ENCODE measurements at places on chromosomes 3 and 15.

GRCh38 chr15:47188758-47189507 is 528.4 kb upstream of the SEMA6D start:
- no peak for DNase-seq

DNA sequence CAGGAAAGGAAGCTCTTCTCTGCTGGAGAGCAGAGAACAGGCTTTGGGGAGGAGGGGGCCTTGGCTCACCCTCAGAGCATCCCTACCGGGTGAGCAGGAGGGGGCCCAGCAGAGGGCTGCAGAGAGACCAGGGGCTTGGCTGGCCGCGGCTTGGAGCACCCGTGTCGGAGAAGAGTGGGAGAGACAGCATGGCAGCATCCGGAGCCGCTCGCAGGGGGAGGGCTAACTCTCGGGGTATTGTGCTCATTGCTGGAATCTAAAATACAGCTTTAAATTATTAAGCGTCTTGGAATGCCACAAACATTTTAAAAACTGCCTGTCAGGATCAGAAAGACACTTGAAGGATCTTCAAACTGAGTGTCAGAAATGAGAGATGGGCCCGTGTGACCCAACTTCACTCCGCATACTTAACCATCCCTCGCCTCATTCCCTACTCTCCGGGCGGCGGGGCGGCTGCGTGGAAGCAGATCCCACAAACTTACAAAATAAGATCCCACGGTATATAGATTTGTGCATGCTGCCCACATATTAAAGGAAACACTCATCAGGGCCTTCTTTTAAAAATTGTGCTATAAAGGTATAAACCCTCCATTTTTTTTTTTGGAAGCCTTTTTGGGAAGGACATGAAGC is 53.9 kb downstream of the EIF4E3 start:
- no peak for DNase-seq

- DNase-seq: no peak
These were observed 274.5 kb upstream of the AZI2 start for GRCh38 chr3:28623106-28623505.

- no peak for DNase-seq
These were observed 1268.1 kb downstream of the OTOL1 start for GRCh38 chr3:162764808-162765071.

GRCh38 chr3:78314327-78314726 is 1274.4 kb downstream of the ROBO2 start:
- DNase-seq: no peak

DNA sequence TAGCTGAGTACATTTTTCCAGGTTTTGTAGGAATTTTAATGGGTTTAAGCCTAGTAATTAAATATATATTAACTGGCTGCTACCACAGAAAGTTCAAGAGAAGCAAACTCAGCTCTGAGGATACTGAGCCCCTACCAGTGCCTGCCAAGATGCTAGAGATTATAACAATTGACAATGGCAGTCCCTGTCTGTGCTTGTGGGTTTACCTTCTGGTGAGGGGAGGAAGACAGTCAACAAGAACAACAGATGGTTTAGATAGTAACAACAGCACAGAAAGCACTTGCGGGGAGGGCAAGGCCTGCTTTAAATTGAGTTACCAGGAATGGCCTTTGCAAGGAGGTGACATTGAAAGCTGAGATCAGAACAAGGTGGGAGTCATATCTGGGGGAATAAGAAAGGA is 56.6 kb upstream of the ARHGEF3 start:
- no peak for DNase-seq

- no peak for DNase-seq
These were observed 17.1 kb downstream of the TJP1 start for GRCh38 chr15:29805043-29805707.

DNA sequence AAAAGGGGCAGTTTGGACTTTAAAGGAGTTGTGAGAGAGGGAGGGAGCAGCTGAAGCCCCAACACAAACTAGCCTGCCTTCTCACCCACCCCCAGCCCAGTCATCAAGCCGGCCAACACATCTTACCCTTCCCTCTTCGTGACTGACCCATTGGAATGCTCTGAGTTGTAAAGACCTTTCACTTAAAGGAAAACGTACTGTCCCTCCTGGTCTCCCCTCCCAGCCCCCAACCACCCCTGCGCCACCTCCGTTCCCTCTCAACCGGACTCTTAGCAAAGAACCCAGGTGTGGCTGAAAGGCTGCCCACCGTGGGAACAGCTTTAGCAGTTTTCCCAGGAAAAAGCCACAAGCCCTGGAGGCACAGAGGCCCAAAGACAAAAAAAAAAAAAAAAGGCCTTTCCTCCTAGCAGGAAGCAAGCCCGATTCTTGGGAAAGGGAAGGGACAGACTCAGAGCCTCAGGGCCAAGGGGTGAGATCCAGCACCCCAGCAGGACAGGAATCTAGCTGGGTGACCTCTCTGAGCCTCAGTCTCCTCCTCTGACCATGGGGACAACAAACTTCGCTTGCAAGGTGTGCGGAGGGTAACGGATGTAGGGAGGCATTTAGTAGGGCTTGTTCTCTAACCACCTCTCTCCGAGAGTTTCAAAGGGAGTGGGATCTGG is 2.4 kb downstream of the CYP11A1 start:
- no peak for DNase-seq

GRCh38 chr3:46954178-46954577 is 22.4 kb downstream of the CCDC12 start:
- no peak for DNase-seq

GRCh38 chr3:133038731-133039375 is 662 bp downstream of the TMEM108 start:
- no peak for DNase-seq

DNA sequence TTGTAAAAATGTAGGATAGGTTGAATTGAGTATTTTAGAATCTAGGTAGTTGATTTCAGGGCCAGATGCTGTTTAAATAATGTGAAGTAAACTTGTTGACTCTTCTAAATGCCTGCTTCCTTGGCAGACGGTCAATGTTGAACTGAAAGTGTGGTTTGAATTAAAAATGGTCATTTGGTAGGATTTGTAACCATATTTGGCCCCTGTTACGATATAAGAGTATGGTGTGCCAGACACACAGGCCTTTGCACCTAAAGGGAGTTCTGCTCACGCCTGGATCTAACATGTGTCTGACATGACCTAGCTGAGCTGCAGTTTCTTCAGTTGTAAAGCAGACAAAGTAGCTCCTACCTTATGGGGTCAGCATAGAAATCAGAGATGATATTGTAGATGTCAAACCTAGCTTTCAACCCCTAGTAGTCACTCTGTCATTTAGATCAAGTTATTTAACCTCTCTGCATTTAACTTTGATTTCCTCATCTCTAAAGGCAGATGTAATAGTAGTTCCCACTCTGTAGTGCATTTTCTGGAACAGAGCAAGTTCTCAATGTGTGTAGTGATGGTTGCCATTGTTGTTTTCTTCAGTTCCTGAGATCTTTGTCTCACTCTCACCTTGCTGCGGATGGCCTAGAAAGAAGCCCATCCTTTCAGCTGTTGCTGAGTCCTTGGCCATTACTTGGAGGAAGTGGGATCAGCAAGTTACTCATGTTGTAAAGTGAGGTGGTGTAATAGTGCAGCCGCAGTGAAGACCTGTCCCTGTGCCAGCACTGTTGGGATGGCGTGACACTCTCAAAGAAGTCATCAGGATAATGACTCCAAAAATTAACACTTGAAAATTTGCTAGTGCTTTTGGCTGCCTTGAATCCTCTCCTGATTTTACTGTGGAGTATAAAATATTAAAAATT is 90.2 kb downstream of the GHSR start:
- DNase-seq: no peak

- DNase-seq: no peak
These were observed 5.2 kb upstream of the RAB43 start for GRCh38 chr3:129126726-129127280.

GRCh38 chr3:58175437-58176184 is 35.2 kb downstream of the DNASE1L3 start:
- no peak for DNase-seq

GRCh38 chr3:11989383-11990038 is 14.7 kb upstream of the SYN2 start:
- no peak for DNase-seq

DNA sequence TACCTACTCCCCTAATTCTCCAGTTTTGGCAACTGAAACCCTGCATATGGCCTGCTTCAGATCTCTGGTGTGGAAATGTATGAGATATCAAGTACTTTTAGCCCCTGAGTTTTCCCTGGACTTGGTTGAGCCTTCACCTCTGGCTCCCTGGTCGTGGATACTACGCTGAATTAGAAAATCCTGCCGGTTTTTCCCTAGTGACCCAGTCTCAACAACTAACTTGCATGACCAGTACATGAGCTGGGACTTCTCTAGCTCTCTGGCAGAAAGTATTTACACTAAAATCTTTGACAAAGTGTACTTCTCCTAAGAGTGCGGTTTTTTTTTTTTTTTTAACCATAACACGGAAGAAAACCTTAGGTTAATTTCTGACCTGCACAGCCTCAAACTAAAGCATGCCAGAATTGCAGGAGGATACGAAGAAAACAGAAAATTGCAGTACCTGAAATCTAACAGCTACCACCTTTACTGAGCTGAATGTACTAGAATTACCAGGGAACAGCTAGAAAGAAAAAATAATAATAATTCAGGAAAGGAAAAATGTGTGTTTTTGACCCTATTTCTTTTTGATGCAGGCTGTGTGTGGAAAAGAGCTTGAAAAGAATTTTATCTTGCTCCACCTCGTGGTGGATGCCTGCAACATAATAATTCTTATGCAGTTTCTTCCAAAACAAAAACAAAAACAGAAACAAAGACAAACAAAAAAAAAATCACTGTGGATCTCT is 165.6 kb downstream of the GMNC start:
- no peak for DNase-seq

GRCh38 chr15:73845507-73845906 is 27.9 kb upstream of the TBC1D21 start:
- no peak for DNase-seq

- DNase-seq: no peak
These were observed 48.5 kb downstream of the RGMA start for GRCh38 chr15:93040288-93041158.

DNA sequence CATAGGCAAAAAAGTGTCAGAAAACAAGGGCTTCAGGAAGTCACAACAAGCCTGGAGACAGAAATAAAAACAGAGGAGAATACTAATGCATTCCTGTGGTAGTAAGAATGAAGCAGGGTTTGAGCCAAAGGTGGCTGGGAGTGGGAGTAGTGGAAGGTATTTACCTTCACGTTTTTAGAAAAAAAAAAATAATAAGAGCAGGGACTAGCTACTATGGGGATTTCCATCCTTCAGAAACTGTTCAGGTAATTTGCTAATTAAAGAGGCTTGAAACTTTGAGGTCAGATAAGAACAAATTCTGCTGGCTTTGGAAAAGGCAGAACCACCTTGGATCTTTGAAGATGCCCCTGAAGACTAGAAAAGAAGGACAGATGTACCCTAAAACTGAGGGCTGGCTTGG is 18.4 kb downstream of the ILDR1 start:
- DNase-seq: no peak

DNA sequence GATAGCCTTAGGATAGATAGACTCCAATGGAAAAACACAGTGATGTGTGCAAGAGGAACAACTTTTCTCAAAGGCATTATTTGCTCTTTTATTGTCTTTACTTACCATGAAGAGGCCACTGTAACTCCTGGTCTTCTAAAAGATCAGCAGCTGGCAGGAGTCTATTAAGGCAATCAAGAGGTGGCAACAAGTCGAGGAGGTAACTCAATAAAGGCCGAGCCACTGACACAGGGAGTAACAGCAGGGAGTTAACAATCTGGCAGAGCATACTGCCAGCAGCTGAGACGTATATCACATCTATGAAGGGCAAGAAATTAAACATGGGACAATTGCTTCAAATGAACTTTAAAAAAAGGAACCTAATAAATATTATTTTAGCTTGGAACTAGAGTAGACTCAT is 106.2 kb downstream of the HERC1 start:
- no peak for DNase-seq

DNA sequence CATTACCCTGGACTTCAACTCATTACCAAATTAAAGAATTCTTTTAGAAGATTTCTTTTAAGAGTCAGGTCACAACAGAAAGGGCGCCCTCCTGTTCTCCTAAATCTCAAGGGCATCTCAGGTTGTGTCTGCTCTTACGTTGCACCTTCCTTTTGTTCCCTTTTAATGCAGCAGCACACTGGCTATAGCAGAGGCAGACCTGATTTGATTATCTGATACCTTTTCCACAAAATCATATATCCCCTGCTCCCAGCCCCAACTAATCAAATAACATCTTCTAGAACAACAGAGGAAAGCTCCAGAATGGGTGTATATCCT is 40.1 kb downstream of the TIGIT start:
- DNase-seq: no peak

DNA sequence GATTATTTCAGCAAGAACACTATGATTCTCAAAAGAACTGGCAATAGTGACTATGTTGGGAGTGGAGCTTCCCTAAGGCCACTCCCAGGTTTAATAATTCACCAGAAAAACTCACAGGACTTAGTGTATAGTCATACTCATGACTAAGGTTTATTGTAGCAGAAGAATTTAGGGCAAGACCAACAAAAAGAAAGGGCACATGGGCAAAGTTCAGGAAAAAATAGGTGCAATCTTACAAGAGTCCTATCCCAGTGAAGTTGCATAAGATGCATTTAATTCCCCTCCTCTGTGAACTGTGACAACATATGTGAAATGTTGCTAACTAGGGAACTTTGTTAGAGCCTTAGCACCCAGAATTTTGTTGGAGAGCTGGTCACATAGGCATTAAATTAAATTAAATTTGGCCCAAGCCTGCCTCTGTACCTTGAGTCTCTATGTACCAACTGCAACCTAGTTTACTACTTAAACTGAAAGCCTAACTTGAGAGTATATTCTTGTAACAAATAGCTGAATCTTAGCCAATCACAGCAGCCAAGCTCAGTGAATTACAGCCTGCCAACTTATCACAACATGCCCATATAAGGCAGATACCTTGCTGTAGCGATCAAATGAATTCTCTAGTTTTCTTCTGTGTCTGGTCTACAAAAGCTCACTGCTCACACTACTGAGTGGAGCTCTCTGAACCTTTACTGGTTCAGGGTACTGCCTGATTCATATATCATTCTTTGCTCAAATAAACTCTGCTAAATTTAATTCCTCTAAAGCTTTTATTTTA is 386.2 kb upstream of the ARHGEF26 start:
- DNase-seq: no peak

GRCh38 chr15:86772369-86773059 is 692.8 kb downstream of the AGBL1 start:
- DNase-seq: no peak

GRCh38 chr3:21564531-21564930 is 186.5 kb downstream of the ZNF385D start:
- DNase-seq: no peak

GRCh38 chr3:177065285-177066033 is 131.8 kb downstream of the TBL1XR1 start:
- no peak for DNase-seq

DNA sequence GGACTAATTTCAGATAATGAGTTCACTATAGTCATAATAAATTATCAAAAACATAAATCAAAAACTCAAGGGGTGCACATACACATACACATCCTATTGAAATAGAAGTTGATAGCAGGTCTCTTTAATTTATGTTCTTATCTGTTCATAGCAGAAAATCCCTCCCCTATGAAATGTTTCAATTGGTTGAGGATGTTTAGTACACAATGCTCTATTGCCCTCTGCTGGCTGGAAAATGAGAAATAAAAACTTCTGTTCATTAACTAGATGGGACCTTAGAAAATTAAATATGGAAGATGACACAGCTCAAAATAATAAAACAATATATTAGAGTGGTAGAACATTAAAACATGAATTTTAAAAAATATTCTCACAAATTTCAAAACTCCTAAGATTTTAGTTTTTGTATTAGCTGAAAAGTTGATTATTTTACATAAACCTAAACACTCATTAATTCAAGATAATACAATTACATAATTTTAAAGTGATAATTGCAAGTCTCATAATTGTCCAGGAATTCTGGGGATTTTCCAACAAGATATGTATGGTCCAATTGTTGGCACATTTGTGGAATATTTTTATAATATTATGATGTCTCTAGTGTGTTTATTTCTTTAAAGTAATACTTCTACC is 735.0 kb downstream of the ROBO1 start:
- DNase-seq: no peak

Data from stimulated activated naive B cell treated with anti-CD40 and anti-IgM and Interleukin-4, amounts not matched to agents 10 μg/mL and 1 μg/mL and 100 μg/mL, for 72 hours (primary cell).